ENCODE measurements at places on chromosomes 16 and 17.

DNA sequence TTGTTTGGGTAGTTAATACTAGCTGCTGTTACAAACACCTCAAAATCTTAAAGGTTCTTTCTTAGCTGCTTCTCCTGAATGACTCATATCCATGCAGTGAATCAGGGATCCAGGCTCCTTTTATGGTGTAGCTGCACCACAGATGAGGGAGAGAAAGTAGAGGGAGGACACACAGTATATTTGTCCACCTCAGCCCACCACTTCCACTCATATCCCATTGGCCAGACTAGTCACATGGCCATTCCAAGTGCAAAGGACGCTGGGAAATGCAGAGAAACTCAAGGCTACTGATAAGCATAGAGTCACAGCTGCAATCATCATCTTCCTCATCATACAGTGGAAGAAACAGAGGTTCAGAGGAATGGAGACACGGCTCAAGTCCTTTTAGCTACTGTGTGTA, 63.8 kb downstream of the GSG1L start:
- DNase-seq, result no peak

DNA sequence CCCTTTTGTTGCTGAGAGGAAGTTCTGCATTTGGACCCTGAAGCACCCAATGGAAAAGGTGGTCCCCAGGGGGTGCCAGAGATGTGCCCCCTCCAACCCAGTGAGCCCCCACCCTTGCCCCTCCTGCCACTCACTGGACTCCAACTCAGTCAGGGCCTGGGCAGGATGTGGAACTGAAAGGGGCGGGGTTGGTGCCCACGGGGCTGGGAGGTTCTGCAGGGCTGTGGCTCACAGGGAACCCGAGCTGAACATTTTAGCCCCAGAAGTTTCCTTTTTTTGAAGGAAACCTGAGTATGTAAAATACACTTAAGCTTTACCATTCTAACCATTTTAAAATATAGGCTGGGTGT, 15.8 kb upstream of the OGFOD3 start:
- DNase-seq, result peak; percentile 61

- DNase-seq, result no peak
Observed at GRCh38 chr17:68878226-68878885, 76.8 kb downstream of the ABCA8 start.

GRCh38 chr17:58005031-58005727, 1.9 kb downstream of the SRSF1 start:
- no peak for DNase-seq

DNA sequence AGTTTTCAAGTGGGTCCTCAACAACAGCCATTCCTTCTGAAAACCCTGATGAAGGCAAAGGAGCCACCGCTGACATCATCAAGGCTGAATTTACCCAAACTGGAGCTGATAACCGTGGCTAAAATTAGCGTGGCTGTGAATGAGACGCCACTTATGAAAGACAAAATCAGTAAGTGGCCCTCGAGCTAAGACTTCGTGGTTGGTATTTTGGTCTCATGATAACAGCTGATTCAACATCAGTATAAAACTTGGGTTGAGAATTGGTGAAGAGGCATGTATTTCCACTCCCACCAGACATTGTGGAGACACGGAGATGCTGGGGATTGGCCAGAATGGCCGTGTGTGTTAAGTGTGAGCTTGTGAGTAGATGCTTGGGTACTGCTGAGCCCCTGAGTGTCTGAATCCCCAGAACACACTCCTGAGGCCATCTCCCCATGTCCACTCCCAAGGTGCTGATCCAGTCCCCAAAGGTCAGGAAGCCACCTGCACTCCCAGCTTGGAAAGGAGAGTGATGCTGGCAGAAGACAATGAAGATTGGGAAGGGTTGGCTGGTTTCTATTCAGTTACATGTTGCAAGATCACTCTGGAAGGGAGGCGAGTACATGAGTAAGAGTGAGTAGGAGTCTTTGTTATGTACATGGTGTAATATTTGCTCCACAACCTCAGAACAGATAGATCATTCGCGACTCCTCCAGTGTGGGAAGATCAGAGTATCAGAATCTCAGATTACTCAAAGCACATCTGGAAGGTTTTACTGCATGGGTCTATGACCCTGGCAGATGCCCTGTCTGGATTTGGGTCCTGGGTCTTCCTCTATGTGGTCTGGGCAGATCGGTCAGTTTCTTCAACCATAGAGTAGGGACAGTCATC, 207.7 kb downstream of the HS3ST3A1 start:
- no peak for DNase-seq

GRCh38 chr17:48545022-48545375, at the start of gene HOXB2:
Gene HOXB2 (minus strand): TSS chr17:48545109. CDS start chr17:48544911, 198 bp downstream.
- no peak for DNase-seq

DNA sequence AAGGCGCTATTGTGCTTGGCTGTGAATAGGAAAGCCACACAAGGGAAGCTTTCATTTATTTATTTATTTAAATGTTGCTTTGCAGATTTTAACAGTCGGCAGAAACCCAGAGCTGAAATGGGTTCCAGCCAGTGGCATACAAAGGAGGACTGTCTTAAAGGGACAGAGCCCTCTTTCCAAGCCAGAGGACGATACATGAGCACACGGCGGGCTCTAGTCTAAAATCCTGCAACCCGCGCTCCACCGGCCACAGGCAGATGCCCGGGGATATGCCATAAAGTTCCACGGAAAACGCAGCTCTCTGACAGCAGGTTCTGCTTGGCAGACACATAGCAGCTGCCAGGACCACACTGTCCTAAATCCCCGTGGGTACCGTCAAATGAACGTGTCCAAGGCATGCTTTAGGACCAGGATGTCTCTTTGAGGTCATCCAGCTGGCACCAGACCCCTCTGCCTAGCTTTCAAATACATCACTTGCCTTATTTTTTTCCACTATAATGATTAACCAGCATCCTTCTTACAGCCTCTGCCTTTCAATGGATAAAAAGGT, 64.6 kb downstream of the CYTH1 start:
- no peak for DNase-seq

DNA sequence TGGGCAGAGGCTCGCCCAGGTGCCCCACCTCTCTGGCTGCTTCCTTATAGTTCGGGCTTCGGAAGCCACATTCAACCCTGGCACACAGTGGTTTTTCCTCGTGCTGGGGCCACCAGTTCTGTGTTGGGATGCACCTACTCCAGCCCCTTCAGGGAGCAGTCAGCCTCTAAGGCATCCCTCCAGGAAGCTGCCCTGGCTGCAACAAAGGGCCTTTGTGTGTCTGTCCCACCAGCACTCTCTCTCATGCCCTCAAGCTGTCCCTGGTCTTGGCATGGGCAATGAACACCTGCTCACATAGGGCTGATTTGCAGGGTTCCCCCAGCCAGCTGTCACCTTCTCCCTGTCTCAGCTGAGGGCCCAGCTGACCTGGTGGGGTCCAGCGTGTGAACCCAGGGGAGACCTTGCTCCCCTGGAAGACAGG, 754 bp upstream of the NOXO1 start:
- DNase-seq, result no peak

- DNase-seq, result no peak
Observed at GRCh38 chr16:9422762-9423513, 331.5 kb downstream of the HAPSTR1 start.

Measured in CD4-positive, alpha-beta T cell treated with Interleukin-17A for 4 hours (primary cell).